ENCODE measurements at places on chromosomes 11 and 22.

GRCh38 chr22:24423519-24424000 is 3.8 kb upstream of the ADORA2A start:
- DNase-seq, result peak; percentile 29

GRCh38 chr22:23689414-23689813 is 1.4 kb upstream of the RGL4 start:
- no peak for DNase-seq

DNA sequence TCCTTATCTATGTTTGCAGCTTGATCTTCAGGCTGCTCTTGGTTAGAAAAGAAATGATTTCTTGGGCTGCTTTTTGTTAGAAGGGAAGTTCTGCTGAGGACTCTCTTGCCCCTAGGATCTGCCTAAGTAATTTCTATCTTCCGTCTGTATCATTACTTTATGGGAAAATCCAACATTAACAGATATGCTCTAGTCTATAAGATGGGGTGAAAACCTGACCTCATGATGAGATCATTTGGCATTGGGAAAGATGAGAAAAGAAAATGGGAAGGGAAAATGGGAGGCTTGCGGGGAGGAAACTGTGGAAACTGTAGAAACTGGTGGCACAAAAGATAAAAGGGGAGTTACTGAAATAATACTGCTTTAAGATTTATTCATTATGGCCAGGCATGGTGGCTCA is 63.6 kb downstream of the FDX1 start:
- no peak for DNase-seq

DNA sequence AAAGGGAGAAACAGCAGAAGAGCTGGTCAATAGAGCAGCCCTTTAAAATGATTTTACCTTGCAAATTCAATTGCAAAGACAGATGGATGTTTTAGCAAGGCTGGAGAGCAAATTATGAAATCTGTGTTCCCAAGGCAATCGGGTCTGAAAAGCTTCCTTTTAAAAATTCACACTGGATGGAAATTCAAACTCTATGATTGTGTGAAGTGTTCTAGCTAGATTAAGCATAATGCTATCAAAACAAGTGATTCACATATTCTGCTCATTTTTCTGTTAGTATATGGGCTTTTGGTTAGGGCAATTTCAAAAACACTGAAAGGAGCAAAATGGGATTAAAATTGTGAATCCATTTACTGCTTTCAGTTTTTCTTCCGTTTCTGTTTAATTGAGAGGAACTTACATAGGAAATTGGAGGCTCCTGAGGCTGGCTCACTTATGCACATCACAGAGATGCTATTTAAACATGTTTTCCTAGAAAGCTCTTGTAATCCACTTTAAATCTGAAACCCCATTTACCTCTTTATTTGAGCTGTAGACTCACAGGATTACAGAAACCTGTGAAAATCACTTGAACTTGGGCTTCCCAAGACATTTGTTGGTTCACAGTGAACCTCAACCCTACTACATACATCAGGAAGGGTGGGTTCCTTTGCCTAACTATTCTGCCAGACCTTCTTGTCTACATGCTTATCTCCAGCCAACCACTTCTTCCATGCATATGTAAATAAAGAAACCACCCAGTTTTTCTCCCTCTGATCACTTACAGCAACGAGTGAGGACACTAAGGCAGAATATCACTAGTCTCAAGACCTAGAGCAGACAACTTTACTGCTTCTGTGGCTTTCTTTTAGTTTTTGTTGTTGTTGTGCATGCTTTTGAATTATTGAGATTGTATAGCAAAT is 201.9 kb upstream of the PITPNB start:
- no peak for DNase-seq

GRCh38 chr11:129639300-129639699 is 176.3 kb upstream of the TMEM45B start:
- DNase-seq, result peak; percentile 6

DNA sequence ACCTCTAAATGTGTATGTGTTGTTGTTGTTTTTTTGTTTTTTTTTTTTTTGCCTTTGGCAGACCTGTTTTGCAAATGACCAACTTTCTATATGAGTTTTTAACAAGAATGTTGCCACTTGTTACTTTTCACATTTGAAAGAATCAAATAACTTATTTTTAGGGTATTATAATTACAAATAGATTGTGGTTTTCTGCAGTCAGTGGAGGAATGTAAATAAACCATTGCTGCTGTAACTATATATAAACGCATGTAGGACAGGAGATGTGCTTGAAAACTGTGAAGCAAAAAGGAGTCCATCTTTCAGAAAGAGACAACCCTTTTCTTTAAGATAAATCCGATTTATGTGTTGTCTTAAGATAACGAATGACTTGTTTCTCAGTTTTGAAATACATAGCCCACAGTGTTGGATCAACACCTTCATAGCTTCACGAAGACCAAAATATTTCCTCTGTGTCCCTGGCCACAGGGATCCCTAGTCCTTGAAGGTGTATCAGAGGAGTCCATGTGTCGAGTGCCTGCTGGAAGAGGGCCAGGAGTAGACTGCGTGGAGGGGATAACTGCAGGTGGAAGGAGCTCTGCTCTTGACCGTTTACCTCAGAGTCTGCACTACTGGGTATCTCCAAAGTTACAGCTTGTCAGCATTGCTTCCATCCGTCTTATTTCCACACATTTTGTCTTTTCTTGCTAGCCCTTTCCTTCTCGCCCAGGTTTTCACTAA is 24.7 kb downstream of the TNRC6B start:
- DNase-seq, result no peak

DNA sequence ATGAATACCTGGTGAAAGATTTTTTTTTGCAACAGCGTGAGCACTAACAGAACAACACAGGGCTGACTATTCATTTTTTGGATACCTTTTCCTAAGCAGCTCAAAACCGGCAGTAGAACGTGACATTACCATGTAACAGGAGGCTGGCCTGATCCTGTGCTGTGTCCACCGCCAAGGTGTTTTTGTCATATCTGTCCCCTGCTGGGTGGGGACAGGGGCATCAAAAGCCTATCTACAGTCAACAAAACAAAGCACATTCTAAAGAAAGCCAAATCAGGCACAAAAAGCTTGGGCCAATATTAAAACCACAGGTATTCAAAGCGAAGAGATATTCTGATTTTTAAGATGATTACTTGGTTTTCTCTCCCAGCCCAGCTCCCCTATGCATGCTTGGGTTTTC is 151.2 kb downstream of the LRRC4C start:
- no peak for DNase-seq

DNA sequence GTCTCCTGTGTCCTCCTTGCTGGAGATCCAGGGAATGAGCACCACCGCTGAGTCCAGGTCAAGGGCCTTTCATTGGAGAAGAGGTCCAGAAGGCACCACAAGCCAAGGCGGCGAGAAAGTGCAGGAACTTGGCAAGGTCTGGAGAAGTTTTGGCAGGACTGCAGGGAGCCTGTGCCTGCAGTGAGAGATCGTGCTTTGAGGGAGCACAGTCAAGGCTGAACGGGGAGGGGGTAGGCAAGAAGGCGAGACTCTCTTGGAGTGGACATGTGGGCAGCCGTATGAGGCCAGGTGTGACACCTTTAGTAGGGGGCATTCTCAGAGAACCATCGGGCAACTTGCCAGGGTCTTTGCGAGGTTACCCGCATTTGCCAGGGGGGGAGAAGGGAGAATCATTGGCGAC is 30.5 kb downstream of the LRRC10B start:
- no peak for DNase-seq

- DNase-seq, result no peak
Observed at GRCh38 chr11:15852179-15852578, 504.2 kb downstream of the SOX6 start.

DNA sequence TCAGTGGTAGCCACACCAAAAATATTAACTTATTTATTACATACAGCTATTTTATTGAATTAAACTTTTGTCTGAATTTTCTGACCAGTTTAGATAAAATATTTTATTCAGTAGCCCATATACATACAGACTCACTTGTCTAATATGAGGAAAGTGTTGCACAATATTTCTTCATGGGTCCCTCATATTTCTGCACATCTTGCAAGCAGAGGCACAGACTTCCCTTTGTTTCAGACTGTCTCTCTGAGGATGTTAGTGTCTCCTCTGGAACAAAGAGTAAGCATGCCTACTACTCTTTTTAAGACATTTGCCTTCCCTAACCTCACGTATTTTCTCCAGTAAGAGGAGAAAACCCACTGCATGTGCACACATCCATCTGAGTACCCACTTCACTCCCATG is 81.2 kb downstream of the OR5AK2 start:
- no peak for DNase-seq

- DNase-seq, result no peak
Observed at GRCh38 chr22:46418827-46419226, 83.3 kb downstream of the TRMU start.

- no peak for DNase-seq
Observed at GRCh38 chr11:132743601-132744000, 788.7 kb downstream of the OPCML start.

DNA sequence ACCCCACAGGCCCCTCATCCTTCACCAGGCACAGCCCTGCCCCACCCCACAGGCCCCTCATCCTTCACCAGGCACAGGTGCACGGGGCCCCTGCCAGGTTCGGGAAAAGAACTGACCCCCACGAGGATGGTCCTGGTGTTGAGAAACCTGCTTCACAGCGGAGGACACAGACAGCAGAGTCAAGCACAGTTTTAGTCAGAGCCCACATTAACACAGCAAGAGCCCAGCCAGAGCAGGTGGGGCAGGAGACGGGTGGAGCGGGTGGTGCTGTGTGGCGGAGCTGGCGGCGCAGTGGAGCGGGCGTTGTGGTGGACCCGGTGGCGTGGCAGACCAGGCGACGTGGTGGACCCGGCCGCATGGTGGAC is 1085.5 kb downstream of the BRD1 start:
- DNase-seq, result no peak

GRCh38 chr11:115933564-115933963 is 429.3 kb upstream of the CADM1 start:
- no peak for DNase-seq

DNA sequence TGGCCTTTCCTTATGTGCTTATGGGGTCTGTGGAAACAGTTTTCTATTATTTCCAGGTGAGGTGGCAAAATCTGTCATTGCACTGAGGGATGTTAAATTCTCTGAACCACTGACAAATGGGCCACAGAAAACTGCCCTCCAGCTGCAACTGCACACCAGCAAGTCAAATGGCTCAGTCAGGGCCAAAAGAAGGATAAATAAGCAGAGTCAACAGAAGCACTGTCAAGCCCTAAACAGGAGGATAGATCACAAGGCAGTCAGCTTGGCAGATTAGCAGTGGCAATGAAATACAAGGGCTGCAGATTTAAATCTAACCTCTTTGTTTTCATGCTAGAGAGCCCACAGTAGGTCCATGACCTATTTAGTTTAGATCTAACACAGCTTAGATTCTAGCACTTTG is 435.6 kb downstream of the ETS1 start:
- DNase-seq, result no peak

DNA sequence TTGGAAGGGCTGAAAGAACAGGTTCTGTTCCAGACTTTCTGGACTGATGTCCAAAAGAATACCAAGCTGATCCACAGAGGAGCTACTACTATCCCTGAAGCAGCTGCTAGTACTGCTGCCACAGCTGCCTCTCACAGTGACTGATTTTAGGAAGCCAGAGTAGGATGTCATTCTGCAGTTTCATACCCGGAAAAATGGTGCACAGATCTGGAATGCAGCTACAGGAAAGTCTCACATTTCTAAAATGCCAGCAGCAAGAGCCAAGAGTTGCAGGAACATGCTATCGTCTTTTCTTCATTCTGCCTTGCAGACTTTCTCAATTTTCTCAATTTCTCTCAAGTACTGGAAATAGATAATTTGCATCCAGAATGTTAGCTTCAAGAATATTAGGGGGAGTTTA is 19.4 kb upstream of the CCDC179 start:
- DNase-seq, result no peak

DNA sequence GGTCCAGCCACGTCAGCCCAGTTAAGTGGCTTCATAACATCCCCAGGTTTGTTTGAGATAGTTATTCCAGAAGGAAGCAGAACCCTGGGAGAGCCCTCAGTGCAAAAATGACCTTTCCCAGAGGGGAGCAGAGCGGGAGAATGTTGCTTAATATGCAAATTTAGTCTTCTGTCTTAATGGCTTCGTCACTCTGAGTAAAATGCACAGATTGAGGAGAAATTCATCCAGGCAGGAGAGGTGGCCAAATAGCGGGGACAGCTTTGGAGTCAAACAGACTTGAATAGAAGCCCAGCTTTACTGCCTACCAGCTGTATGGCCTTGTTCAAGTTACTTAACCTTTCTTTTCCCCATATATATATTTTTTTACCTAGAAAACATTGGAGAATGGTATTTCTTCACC is 12.3 kb upstream of the NRGN start:
- DNase-seq, result no peak

- DNase-seq, result no peak
Observed at GRCh38 chr11:12216671-12217374, 106.4 kb downstream of the MICAL2 start.

DNA sequence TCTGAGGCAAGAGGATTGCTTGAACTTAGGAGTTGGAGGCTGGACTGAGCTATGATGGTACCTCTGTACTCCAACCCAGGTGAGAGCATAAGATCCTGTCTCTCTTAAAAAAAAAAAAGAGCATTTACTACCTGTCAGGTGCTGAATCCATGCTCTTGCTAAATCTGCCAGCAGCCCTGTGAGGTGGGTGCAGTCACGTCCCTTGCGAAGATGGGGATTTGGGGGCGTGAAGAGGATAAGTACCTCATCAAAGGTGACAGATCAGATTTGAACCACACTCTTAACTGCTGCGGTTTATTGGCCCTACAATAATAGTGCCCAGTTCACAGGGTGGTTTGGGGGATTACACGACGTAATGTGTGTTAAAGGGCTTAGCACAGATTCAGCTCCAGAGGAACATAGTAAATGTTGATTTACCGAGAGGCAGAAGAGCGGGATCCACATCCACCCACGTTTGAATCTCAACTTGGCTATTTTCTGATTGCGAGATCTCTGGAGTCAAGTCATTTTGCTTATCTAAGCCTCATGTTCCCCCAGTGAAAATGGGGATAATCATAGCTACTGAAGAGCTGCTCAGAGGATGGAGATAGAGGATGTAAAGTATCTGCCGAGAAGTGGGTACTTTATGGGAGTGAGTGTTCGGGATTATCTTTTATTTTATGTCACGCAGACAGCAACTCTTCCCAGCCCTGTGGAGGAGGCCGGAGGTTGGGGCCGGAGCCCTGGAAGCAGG is 28.1 kb upstream of the LRRC10B start:
- DNase-seq, result no peak

DNA sequence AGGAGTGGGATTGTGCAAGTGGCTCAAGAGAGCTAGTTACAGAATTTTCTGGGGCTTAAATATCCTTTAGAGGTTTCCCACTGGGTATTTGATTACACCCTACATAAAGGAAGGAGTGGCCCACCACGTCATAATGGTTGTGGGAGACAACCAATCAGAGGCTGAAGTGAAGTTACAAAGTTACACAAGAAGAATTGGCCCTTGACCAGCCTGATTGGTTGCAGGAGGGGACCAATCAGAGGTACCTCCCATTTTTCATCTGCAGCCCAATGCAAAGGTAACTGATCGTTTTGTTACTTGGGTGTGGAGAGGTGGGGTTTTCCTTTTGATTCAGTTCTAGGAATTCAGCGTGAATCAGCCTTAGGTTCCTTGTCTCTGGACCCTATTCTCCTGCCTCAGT is 430.5 kb upstream of the FAT3 start:
- no peak for DNase-seq

- DNase-seq, result no peak
Observed at GRCh38 chr11:90250970-90251369, 28.1 kb upstream of the CHORDC1 start.

Data from T1000 (cell line).